ENCODE measurements at places on chromosomes 11 and 22.

DNA sequence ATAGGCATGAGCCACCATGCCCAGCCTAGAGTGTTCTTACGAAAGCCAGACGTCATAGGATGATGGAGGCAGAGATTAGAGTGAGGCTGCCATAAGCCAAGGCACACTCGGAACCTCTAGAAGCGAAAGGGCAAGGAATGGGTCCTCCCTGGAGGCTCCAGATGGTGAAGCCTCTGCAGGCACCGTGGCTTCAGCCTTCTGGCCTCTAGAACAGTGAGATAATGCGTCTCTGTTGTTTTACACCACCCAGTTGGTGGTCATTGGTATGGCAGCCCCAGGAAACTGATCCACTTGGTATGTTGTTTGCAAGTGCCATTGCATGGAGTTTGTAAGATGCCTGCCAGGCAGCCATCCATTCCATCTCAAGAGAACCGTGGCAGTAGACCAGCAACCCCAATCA, 791.0 kb downstream of the TBC1D22A start:
- DNase-seq, result no peak

DNA sequence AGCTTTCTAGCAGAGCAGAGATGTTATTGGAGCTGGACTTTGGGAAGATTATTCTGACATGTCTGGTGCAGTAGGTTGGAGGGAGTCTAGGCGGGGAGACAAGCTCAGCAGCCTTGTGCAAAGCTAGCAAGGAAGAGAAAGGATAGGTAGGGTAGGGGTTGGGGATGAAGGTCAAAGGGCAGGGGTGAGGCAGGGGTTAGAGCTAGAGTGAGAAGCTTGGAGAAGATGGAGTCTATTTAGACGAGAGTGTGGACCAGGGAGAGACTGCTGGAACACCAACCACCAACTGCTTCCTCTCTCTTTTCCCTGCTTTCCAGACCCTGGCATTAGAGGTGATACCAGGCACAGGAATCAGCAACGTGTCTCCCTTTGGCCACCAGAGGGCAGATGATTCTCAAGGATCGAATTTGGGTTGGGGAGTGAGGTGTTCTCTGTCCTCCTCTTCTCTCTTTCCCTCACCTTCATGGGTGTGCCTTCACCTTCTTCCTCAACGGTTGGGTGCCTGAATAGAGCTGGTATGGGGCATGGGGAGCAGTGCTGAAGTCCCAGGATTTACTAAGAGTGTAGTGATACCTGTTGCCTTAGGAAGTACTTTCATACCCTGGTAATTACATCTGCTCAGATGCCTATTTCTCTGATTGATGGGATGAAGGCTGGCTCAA, 1.8 kb upstream of the MARK2 start:
- peak; percentile 80 for DNase-seq

DNA sequence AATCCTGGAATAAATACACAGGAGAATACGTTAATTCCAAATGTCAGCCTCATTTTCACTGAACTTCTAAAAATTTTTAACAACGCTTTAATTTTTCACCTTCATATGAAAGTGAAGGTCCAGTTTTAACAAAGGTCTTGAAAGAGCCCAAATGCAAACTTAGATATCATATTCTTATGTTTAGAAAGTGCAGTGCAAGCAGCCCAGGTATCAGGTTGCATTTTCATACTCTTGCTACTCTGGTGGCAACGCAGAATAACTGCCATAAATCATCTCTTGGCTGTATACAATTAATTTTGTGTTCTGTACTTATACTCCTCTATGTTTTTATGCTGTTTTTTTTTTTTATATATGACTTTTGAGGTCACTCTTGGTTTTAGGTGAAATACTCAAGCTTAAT, 496.7 kb upstream of the ARHGAP42 start:
- DNase-seq, result no peak

DNA sequence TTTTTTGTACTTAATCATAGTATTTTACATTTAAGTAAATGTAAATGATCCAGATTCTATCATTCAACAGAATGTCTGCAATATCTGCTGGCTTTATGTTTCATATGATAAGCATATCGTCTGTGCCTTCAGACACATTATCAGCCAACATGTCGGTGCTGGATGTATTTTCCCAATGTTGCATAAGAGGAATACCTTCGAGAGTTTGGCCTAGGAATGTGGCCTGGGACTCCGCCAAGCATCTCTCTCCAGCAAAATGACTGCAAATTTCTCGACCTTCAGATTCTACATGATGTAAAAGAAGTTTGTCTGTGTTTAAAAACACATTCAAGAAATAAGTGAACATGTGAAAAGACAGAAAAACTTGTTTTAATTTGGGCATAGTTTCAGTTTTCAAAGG, 6.9 kb downstream of the BDNF start:
- DNase-seq, result no peak

DNA sequence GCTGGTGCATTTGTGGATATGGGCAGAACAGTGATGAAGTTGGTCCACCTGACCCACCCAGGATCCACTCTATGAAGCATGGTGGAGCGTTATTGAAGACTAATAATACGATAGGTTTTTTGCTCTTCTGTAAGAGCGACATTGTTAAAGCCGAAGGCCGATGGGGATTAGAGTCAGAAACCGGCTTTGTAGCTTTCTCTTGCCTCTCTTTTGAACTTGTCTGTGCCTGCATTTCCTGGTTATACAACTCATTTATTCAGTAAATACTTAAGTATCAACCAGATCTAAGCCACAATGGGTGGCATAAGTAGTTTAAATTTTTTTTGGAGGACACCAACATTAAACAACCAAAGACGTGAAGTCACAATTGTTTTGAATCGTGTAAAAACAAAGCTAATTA, 93.4 kb downstream of the ARHGAP42 start:
- no peak for DNase-seq

GRCh38 chr22:38802671-38803121, 8.8 kb upstream of the DNAL4 start:
- DNase-seq, result peak; percentile 51

- DNase-seq, result no peak
Measured at GRCh38 chr11:7638710-7639642, 34.3 kb downstream of the CYB5R2 start.

- no peak for DNase-seq
Measured at GRCh38 chr11:116052603-116053547, 548.7 kb upstream of the CADM1 start.

GRCh38 chr22:19904174-19904856, 37.3 kb upstream of the COMT start:
- DNase-seq, result no peak

All from left hindlimb (tissue), 1 donor.